ENCODE measurements at places on chromosomes 6 and 20.

GRCh38 chr6:106486236-106486635, 125.7 kb downstream of the CRYBG1 start:
- no peak for DNase-seq

DNA sequence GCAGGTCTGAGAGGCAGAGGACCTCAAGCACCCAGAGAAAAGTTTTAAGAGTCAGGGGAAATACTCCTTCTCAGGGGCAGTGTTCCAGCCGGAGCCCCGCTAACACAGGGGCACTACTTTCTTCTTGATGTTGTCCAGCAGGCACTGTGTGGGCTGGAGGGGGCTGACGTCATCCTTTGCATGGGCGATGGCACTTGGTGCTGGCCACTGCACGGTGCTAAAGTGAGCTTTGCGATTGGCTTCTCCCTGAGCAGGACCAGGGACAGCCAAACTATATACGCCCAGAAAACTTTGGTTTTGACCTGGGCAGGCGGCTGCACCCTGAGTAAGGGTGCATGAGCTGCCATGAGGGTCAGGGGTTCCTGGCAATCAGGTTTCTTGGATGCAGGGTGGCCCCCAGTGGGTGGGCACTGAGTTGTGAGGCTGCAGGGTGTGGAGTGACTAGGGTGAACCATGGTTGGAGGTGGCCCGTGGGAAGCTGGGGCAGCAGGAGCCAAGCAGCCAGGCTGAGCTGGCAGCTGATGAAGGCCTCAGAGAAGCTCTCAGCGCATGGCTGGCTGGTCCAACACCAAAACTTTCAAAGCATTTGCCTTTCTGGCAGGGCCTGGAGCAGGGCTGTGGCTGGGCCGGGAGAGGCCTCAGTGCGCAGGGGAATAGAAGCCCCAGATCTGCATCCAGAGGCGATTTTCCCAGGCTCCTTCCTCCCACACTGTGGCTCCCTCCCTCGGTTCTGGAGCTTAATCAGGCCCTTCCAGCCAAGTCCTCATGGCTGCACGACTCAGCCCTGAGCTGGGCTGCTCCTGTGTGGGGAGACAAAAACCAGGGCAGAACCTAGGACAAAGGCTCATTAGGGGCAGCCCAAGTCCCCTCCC, 18.3 kb downstream of the MRPS18A start:
- DNase-seq = no peak

DNA sequence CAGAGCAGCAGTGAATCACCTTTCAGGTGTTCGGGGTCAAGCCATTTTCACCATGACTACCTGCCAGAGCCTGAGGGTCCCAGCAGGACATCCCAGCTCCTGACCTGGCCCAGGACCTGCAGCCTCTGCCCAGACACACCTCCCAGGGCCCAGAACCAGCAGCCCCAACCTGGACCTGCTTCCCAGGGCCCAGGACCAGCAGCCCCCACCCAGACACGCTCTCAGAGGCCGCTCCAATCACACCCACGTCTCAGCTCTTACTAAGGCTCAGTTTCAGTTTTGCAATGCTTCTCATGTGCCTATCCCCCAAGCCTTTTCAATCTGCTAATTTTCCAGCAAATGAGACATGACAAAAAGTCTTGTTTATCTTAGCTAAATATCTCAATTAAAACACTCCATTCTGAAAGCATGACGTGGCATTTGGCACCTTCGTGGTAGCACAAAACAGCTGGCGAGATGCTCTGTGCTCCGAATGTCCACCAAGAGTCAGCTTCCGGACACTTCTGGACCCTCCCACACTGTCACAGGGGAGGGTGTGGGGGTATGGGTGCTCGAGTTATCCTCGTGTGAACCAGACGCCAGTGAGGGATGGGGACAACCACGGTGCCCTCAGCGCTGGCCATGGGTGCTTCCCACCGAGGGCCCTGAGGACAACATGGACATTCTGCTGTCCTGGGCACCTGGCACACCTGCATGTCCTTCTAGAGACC, 253.2 kb downstream of the DLL1 start:
- no peak for DNase-seq

- peak; percentile 72 for DNase-seq
Measured at GRCh38 chr6:113813142-113813541, 44.0 kb upstream of the MARCKS start.

- DNase-seq = no peak
Measured at GRCh38 chr20:47509685-47510084, 8.0 kb downstream of the NCOA3 start.

GRCh38 chr20:18729231-18729825, 84.3 kb upstream of the SCP2D1 start:
- DNase-seq = no peak

GRCh38 chr20:51752343-51752951, 15.7 kb downstream of the ATP9A start:
- DNase-seq = peak; percentile 80

DNA sequence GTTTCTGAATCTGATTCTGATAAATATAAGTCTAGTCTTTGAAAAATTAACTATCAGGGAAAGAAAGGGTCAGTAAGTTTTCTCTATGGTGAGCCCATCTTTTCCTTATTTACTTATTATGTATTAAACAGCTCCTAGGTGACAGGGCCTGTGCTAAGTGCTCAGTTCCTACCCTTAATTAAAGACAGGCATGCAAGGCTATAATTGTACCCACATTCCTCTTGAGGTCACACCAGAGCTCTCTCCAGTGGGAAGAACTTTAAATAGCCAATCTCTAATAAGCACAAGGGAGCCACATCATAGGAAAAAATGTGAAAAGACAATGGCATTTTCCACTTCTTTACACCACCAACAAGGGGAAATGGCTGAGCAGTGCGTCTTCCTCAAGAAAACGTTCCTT, 421.8 kb upstream of the SLC35B3 start:
- DNase-seq = no peak

DNA sequence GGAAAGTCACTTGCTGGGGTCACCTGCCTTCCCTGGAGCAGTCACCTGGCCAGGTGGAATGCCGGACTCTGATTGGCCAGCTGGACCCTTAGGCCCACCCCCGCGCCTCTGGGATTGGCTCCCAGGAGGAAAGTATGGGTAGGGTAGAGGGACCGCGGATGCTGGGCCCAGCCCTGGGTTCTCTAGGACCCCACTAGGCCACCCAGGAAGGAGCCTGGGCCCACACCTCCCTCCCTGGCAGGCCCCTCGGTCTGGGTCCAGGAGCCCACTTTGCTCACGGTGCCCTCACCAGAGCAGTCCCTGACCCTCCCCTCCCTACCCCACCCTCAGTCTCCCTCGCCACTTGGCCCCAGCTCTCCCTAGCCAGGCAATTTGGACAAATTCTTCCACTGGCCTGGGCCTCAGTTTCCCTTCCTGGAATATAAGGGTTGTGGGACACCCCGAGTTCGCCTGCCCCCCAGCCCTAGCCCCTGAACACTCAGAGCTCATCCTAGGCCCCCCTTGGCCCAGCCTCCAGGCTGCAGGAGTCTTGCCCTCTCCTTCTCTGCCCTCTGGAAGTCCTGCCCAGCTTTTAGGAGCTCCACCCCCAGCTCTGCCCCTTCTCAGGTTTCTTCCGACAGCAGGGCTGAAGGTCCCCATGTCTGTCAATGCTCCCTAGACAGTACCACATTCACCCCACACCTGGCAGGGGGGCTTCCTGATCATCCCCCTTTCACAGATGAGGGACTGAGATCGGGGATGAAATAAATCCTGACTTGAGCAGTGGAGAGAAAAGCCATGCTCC, 299.6 kb downstream of the TAF4 start:
- no peak for DNase-seq

DNA sequence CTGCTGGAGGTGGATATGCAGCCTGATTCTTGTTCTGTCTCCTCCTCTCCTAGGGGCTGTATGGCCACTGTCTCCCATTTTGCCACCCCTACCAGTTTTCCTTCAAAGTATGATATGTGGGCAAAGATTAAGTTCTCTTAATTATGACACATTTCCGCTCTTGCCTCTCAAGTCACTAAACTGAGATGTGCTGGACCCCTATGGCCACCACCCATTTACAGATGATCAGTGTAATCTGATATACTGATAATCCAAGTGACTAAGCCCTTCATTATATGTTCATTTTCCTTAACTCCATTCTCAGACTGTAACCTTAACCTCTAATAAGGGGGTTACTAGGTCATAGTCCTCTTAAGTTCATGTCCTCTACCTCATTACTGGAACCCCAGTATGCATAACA, 711 bp upstream of the C20orf141 start:
- DNase-seq = no peak

DNA sequence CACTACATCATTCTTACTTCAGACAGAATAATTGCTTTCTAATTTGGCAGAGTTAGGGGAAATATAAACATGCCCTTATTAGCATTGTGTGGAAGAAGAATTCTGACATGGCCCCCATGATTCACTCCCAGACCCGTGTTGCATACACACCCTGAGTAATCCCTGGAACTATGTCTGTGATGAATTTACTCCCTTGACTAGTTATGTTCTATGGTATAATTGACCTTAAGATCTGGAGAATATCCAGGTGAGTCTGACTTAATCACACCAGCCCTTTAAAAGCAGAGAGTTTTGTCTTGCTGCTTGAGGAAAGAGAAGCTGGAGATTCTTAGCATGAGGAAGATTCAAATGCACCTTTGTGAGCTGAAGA, 262.9 kb downstream of the SOX4 start:
- peak; percentile 44 for DNase-seq

DNA sequence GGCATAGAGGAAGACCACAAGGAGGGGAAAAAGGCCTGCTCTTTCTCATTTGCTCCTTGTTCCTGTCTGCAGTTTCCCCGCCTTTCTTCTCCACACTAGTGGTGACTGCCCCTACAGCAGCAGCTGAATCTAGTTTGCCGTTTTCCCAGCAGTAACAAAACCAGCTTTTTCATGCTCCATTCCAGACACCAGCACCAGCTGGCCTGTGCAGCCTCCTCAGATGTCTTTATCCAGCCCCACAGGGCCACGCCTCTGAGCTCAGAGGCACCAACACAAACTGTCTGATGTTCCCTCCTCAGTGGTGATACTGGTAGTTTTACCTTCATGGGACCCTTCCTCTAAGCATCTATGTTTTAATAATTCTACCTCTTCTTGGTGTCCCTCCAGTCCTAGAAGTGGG, 70.4 kb upstream of the SLC24A3 start:
- DNase-seq = no peak

GRCh38 chr6:64220801-64221200, 585.2 kb downstream of the PHF3 start:
- DNase-seq = no peak

- DNase-seq = no peak
Measured at GRCh38 chr6:56856036-56856580, 98.8 kb upstream of the BEND6 start.

GRCh38 chr20:56391596-56392131, 351 bp downstream of the AURKA start:
- DNase-seq = no peak

- peak; percentile 46 for DNase-seq
Measured at GRCh38 chr6:136063096-136063495, 187.0 kb downstream of the MTFR2 start.

GRCh38 chr6:37785002-37785662, 34.4 kb upstream of the ZFAND3 start:
- DNase-seq = no peak

GRCh38 chr20:57053793-57054552, 212.5 kb downstream of the BMP7 start:
- no peak for DNase-seq

DNA sequence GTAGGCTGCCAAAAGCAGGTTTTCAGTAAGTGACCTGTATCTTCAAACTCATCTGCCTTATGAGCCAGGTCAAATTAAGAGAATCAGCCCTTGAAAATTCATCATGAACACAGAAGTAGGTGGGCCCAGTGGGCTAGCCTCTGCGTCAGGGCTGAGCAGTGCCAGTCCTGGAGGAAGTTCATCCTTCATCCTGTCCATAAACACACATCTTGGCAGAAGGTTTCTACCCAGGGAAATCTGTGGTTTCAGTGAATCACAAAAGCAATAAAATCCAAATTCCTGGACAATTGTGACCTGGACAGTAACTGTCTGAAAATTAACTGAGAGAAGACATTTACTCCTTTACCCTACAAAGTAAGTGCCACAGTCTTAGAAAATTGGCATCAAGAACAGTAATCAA, 72.4 kb downstream of the ATG5 start:
- DNase-seq = no peak

- no peak for DNase-seq
Measured at GRCh38 chr6:135985471-135985870, 134.0 kb downstream of the PDE7B start.

DNA sequence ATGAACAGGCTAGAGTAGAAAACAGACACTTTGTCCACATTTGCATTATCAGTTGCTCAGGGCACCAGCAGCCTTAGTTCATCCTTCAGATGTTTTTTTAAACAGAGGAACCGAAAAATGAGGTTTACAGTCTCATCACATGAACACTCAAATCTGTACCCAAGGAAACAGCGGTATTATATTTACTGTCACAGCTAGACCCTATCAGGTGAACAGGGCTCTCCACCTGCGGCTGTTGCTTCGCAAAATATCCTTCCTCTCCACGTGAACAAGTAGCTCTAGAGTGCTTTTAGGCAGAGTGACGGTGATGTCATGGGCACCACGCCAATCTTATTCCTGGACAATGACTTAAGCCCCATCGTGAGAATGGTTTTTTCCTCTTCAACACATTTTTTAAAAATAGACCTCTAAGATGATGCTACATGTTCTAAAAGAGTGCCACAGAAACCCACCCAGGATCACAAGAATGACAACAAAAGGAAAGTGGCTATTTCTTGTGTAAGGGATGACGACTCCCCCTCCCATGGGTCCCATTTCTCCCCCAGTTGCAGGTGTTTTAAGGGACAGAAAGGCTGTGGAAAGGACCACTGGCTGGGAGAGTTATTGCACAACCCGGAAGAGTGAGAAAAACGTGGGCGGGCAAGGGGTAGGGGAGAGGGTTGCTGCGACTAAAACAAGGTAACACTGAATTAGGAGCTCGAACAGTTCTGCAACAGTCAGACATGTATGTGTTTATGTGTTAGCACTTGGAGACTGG, 77.7 kb downstream of the EFHC1 start:
- no peak for DNase-seq

DNA sequence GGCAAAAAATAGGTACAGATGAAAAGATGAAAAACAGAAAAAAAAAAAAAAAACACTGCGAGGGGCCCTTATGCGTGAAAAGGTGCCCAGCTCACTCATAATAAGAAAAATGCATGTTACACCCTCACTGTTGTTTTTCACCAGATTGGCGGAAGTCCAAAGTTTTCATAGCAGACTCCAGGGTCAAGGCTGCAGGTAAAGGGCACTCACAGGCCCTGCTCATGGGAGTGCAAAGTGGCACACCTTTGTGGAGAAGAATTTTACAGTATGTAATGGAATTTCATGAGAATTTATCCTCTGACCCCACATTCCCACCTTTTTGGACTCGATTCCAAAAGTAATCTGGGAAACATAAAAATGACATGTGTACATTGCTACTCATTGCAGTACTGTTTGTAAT, 108.2 kb downstream of the CDKAL1 start:
- DNase-seq = no peak
